ENCODE measurements at places on chromosomes 11 and 22. TPM values are rescaled to one million over a fixed set of nuclear protein-coding genes. Genes with fewer than 3 reads are reported as not detected.

The ROBO4 gene
- not detected for polyA plus RNA-seq

The OTOG gene
- polyA plus RNA-seq: not detected

The TRIM49 gene
- not detected for polyA plus RNA-seq

The RASSF10 gene
- polyA plus RNA-seq: not detected

The OR2AG2 gene
- not detected for polyA plus RNA-seq

The PLAAT5 gene
- not detected for polyA plus RNA-seq

The MUC2 gene
- polyA plus RNA-seq: not detected

The PATE4 gene
- polyA plus RNA-seq: not detected

The C11orf16 gene
- not detected for polyA plus RNA-seq

The SLC6A5 gene
- not detected for polyA plus RNA-seq

The SLC22A12 gene
- not detected for polyA plus RNA-seq

The ABCC8 gene
- not detected for polyA plus RNA-seq

The CARNS1 gene
- polyA plus RNA-seq: 0.80 TPM

The CCDC116 gene
- polyA plus RNA-seq: not detected

The PKDREJ gene
- 0.15 TPM for polyA plus RNA-seq

Data from naive B cell (primary cell).